Activated CD8-positive, alpha-beta memory T cell treated with anti-CD3 and anti-CD28 coated beads, Interleukin-2, amount 10 ng/mL, durations not matched to agents 7 days and 5 days (primary cell): ENCODE measurements at places on chromosomes 2 and 18. TPM values are rescaled to one million over a fixed set of nuclear protein-coding genes. Genes with fewer than 3 reads are reported as not detected.

PLA2R1 gene
- not detected for total RNA-seq

GRCh38 chr2:240121190-240121589, 14.9 kb downstream of the COPS9 start:
- DNase-seq = no peak

DNA sequence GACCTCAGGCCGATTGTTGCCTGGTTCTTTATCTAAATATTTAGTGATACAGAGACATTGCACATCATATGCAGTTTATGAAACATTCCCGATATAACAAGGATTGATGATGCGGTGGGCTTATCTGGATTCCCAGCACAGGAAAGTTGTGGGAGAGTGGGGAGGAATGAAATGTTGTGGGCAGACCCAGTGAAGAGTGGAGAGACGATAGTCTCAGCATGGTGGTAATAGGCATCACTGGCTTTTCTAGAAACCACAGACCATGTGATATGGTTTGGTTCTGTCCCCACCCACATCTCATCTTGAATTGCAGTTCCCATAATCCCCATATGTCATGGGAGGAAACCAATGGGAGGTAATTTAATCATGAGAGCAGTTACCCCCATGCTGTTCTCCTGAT, 34.8 kb upstream of the RND3 start:
- no peak for DNase-seq

- no peak for DNase-seq
Observed at GRCh38 chr18:55384551-55385275, 203.3 kb downstream of the TCF4 start.

TMEM178A gene
- not detected for total RNA-seq

DNA sequence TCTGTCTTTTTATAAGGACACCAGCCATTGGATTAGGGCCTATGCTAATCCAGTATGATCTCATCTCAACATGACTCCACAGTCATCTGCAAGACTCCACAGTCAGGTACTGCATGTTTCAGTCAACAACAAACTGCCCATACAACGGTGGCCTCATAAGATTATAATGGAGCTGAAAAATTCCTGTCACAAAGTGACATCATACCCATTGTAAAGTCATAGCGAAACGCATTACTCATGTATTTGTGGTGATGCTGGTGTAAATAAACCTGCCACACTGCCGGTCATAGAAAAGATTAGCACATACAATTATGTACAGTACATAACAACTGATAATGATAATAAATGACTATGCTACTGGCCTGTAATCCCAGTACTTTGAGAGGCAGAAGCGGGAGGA, 102.2 kb downstream of the TEX51 start:
- DNase-seq = peak; percentile 47

DNA sequence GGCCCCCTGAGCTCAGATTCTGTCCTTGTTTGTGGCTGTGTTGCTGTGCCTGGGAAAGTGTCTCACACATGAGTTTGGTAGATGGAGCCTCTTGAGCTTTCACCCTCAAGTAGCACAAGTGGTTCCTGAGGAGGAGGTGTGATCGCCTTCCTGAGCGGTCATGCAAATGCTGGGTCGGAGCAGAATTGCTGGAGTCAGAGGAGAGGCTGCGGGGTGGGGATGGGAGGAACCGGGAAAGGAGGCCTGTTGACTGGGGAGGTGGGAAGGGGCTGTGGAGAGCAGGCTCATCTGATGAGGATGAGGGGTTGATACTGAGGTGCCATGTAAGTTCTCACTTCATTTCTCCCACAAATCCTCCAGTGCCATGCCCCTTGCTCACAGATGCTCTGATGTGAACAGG, 48.4 kb upstream of the ATG16L1 start:
- no peak for DNase-seq

DNA sequence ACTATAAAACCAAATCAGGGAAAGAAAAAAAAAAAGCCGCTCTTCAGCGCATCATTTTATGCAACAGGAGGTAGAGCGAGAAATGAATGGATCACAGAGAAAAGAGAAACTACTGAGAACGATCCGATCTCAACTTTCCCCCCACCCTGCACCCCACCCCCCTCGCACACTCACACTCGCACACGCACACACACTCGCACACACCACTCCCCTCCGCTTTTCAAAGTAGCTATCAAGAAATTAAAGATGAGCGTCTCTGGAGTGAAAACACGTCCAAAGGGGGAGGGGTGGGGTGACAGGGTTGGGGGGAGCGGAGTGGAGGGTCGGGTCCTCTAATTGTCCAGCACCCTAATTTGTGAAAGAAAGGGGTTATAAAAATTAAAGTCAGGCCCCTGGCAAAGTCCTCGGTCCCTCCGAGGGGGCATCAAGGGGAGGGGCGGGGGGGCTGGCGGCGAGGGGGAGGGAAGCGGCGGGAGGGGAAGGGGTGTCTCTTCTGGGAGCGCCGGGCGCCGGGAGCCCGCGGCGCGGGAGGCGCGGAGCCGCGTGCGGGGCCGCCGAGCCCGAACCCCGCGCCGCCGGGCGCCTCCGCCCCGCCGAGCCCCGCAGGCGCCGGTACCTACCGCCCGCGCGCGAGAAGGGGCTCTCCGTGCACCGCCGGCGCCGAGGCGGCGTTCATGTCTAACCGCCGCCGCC, 428 bp downstream of the TCF4 start:
- no peak for DNase-seq

DNA sequence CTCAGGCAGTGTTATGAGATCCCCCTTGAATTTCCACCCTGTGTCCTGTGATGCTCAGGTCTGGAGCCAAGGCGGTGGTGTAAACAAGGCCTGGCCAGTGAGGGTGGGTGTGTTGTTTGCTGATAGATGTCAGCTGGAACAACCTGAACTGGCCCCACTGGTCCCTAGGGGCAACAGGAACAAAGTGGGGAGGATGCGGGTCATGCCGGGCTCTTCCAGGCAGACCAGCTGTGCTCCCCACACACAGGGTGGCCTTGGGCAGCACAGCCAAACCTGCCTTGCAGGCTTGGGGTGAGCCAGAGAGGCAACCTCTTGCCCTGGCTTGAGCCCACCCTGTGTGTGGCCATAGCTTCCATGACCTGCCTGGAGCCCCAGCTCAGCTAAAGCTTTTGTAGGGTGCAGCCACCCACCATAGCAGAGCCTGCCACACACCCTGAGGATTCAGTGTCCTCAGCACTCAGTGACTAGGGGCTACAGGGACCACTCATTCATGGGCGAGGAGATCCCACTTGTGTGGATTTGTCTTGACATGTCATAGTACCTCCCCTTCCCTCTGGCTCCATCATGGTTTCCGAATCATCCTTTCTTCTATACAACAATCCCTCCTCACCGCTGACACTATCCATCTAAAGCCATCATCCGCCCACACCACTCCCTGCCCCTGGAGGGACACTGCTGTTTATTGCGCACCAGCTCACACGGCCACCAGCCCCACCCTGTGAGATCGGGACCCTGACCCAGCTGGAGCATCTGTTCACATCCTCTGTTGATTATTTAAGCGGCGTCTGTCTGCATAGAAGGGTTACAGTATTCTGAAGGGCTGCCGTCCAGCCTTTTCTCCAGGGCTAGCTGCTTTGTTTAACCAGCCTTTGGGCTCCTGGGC, 268.8 kb downstream of the CYP26B1 start:
- no peak for DNase-seq

CACNB4 gene
- total RNA-seq = 0.14 TPM

DNA sequence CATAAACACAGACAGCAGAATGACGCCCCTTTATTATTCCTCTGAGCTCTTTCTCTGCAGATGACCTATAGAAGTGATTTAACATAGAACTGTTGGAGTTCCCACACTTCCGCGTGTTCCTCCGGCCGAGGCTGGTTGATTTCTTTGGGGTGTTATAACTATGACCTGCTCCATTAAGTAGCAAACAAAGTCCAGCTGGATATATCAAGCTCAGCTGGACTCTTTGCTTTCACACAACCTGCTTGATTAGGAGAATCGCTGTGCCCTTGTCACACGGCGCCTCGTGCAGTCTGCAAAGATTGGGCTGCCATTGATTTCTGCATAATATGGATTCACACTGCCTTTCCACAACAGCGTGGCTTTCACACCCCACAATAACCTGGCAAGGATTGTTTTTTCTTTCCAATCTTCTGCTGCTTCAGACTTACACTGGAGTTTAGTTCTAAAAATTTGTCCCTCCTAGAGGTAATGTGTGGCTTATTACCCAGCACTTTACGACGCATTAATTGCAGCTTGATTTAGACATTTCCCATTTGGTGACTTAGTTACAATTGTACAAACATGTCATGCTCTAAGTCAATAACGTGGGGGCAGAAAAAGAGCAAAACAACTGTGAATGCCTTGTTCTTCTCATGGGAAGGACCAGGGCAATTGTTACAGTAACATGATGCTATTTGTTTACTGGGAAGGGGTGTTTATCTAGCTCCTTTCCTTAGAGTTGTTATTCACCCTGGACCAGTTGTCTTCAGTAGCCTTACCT, 485.7 kb downstream of the TXNL1 start:
- DNase-seq = no peak

COL6A3 gene
- total RNA-seq = 0.53 TPM

DNA sequence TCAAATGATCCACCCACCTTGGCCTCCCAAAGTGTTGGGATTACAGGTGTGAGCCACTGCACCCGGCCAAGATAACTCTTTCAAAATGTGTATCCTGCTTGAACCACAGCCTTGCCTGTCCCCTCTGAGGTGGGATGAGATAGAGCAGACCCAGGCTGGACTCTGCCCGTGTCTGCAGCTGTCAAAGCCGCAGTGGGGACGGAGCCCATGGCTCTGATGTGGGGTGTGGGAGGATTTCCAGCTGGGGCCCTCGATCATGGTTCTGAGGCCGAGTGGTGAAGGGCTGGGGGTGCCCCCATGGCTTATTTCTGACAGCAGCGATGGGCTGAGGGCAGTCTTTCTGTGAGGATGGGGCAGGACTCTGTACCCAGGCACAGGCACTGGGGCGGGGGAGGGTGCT, 104.5 kb downstream of the DGKD start:
- no peak for DNase-seq

DNA sequence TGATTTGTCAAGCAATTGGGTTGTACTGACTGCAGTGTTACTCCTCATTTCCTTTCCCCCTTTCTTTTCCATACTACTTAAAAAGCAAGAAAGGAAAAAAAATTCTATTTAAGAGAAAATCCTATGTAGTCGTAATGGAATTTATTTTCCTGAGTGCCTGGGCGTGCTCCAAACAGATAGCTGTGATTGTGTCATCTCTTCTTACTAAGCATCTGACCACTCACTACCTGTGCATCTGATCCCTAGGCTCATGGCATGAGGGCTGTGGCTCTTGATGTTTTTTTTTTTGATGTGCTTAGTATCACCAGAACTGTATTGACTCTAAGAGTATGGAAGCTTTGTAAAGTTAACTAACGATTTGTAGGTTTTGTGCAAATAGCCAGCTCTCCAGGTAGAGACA, 19.0 kb downstream of the CRIM1 start:
- no peak for DNase-seq

- DNase-seq = no peak
Observed at GRCh38 chr2:76867854-76868253, 654.3 kb downstream of the LRRTM4 start.

DNA sequence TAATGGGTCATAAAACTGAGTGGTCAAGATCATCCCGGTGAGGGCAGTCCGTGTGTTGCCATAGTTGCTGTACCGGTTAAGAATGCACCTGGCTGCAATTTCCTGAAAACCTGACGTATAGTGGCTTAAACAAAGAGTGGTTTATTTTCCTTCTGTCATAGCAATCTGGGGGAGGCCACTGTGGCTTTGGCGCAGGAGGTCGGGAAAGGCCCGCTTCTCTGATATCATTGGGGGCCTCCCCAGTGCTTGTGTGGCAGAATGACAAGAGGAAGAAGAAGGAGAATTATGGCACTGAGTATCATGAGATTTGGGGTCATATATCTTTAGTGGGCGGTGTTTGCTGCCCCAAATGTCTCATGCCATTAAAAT, 4.4 kb downstream of the C2orf92 start:
- no peak for DNase-seq

TYW5 gene
- total RNA-seq = 12.6 TPM

LRRTM4 gene
- total RNA-seq = not detected

- no peak for DNase-seq
Observed at GRCh38 chr2:148167855-148168254, 147.0 kb downstream of the MBD5 start.

IL1RN gene
- total RNA-seq = 1.8 TPM

PFN4 gene
- total RNA-seq = not detected

GRCh38 chr2:99279969-99280695, 20.9 kb downstream of the LYG1 start:
- DNase-seq = no peak
